Stimulated activated CD4-positive, alpha-beta T cell treated with anti-CD3 and anti-CD28 coated beads, Interleukin-12 subunit alpha, Interleukin-12 subunit beta, amount 100 ng/mL, for 48 hours (primary cell): ENCODE measurements at places on chromosomes 16 and 17.
A peak's percentile ranks its signal among the peaks of the same experiment; 100 is the strongest.

DNA sequence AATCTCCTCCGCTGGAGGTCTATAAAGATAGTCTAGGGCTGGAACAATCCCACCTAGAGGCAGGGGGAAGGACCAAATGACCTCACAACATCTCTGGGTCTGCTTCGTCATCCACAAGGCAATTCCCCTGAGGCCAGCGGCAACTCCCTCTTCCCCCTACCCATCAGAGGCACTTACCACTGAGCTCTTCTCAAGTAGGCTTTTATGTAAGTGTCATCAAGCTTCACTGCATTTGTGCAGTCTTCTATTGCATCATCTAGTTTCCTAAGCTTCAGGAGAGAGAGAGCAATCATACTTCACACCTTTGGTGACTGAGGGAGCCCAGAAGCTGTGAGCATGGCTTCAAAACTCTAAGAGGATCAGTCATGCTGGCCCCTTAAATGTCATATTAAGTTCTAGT lies 21.0 kb downstream of the CNP start:
- DNase-seq: no peak

DNA sequence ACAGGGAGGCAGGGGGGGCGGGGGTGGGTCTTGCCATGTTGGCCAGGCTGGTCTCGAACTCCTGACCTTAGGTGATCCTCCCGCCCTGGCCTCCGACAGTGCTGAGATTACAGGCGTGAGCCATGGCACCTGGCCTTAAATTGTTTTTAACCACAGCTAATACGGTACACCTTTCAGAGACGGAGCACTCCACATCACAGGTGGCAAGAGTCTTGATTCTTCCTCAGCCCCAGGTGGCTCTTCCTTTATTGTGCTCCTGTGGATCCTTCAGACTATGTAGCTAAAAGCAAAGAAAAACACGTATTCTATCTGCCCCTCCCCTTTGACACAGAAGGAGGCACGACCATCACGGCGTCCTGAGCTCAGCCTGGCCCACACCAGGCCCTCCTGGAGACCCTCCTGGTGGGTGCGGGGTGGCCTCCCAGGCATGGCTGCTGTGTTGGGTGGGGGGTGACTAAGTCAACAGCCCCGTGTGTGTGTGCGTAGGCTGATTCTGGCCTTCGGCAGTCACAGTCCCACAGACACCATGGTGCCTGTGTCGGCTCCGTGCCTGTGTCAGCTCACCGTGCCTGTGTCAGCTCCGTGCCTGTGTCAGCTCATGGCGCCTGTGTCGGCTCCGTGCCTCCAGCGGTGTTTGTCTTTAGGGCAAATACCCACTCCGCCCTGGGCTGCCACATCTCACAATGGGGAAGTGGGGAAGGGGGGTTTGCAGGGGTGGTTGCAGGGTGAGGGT lies 10.8 kb upstream of the SECTM1 start:
- DNase-seq: no peak

DNA sequence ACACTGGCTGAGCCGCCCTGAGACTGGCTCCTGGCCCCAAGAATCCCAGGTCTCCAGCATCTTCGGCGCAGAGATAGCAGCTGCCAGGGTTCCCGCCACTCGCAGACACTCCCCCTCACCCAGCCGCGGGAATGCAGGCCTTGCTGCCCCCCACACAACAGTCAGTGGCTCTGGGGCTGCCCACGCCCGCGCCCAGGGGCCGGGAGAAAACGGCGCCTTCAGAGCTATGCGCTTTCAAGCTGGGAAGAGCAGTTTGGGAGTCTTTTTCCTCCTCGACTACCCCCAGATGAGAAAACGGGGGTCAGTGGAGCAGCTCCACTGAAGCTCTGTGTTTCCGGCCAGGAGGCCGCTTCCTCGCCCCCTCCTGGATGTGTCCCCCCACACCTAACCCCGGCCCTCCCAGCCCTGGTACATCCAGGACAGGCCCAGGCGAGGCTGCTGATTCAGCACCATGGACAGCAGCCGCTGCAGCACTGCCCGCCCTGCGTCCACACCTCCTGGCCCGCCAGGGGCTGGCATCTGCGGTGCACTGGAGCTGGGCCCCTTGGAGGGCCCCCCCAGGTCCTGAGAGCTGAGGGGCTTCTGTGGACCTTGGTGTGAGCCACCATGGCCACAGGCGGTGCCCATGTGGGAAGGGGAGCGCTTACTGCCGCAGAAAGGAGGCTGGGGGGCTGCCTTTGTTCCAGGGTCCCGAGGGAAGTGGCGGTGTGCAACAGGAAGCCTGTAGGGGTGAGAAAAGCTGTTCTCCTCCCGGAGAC lies 35.7 kb downstream of the CACNA1H start:
- no peak for DNase-seq

- no peak for DNase-seq
These were observed 18.3 kb upstream of the GNA13 start for GRCh38 chr17:65074778-65075250.

DNA sequence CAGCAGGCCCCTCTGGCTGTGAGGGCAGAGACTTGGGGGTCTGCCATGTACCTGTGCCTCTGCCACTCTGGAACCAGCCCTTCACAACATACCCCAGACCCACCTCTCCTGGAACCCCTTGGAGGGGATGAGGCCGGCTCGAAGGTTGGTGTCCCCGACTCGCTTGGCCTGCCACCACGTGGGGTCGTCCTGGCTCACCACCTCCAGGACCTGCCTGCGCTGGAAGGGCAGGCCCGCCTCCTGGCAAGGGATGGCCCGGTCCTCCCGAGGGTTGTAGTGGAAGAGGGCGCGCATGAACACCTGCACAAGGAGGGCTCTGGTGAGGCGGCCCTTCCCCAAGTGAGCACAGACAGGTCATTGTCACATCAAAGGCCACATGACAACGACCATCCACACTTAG lies 12.2 kb downstream of the MPP3 start:
- no peak for DNase-seq

DNA sequence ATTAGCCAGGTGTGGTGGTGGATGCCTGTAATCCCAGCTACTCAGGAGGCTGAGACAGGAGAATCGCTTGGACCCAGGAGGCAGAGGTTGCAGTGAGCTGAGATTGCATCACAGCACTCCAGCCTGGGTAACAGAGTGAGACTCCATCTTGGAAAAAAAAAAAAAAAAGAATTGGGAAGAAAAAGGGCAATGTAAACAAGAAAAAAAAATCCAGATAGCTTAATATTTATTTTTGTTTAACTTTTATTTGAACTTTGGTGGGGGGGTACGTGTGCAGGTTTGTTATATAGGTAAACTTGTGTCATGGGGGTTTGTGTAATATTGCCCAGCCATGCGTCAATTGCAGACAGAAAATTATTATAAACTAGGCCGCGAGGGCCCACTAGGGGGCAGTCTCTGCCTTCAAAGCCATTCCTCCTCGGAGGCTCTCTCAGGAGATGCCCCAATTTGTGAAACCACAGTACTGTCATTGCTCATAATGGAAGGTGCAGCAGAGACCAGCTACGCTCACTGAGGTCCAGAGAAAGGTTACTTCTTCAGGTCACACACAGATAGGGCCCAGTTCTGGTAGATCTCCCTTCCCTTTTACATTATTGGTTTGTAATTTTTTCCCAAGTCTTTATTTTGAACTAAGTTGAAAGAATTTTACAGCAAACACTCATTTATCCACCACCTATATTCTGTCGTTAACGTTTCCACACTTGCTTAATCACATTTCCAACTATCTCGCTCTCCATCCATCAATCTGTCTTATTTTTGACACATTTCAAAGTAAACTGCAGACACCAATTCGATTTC lies 206.2 kb downstream of the PRKCB start:
- DNase-seq: peak; percentile 75

GRCh38 chr17:80133626-80133970 lies 13.3 kb downstream of the EIF4A3 start:
- DNase-seq: no peak

GRCh38 chr16:57411362-57411976 lies 6.9 kb downstream of the CCL17 start:
- no peak for DNase-seq

- DNase-seq: peak; percentile 83
These were observed 3.9 kb downstream of the ITGA2B start for GRCh38 chr17:44385287-44386181.

DNA sequence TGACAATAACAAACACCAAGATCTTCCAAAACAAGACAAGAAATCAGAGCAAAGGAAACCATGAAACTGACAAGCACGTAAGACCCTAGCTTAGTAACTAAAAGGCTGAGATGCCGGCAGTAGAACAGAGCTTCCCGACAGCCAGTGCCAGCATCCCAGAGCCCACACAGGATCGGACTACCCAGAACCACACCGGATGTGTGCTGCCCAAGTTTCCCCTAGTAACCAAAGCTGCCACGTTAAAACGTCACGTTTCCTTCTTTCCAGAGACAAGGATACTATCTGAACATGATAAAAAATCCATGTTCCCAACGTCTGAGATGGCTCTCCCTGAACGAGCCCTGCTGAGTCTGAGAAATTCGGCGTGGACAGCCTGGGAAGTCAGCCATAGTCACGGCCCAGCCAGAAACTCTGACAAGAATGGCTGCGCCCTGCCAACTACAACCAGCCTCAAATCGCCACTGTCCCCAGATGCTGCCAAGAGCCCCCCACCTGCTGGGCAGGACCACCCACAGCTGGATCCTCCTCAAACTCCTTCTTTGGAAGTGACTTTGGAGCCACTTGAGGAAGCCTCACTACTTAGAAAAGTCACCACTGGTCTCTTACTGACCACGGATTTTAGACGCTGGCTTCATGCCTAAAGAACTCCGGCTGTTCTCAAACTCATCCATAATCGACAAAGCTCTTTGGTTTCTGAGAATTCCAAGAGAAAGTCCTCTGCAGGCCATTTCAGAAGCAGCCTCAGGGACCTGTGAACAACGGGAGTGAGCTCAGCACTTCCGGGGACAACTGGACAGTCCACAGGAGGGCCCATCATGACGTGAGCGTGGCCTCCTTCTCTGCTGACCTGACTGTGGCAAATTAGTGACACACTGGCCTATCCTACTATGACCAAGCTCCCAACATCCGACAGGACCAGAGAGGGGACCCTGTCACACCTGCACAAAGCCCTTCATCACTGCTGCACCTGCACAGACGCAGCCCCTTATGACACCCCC lies 16.7 kb downstream of the CCDC57 start:
- no peak for DNase-seq

DNA sequence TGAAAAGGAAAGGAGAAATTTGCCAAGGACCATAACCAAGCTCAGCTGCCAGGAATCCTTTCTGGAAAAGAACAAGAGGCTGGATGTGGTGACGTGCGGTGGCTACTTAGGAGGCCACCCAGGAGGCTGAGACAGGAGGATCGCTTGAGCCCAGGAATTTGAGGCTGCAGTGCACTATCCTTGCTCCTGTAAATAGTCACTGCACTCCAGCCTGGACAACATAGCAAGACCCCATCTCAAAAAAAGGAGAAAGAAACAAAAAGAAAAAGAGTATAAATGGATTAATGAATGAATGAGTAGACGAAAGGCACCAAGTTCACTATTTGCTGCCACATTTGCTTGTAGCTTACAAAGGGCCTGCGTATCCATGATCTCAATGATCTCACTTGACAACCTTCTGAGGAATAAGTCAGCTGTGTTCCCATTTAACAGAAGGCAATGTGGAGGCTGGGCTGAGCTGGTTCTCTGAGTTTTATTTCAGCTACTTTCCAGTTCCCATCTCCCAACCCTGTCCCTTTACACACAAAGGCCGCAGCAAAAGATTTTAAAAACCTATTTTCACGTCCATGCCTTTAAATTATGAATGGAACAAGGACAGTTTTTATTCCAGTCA lies 29.8 kb downstream of the ARSG start:
- no peak for DNase-seq

- no peak for DNase-seq
These were observed 83.3 kb downstream of the NLK start for GRCh38 chr17:28125526-28126378.

DNA sequence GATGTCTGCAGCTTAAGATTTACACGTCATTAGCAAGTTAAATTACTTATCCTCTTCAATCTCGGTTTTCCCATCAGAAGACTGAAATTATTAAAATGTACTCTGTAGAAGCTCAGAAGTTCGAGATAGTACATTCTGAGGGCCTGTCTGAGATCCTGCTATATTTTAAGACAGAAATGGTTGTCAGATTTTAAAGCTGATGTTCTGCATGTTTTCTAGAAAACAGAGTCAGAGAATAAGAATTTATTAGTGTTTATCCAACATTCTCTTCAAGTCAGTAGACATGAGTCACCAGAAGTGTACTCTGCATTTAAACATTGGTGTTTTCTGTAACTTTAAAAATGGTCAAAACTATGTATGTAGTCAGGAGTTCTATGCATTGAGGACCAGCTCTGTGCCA lies 155.2 kb upstream of the MYOCD start:
- no peak for DNase-seq

DNA sequence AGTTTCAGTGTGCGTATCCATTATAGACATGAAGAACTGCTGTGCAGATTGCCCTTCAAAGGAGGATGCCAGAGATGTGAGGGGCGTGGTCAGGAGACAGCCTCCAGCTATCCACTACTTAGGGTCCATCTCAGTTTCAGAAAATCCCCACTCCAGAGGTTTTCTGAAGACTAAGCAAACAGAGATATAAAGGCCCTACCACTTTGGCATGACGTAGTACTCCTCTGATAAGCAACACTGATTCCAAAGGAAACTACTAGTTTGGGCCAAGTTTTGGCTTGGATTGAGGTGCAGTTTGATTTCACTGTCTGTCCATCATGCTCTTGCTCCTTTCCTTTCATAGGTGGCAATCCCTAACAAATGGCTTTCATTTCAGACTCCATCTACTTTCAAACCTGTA lies 228.7 kb downstream of the CDH8 start:
- no peak for DNase-seq

DNA sequence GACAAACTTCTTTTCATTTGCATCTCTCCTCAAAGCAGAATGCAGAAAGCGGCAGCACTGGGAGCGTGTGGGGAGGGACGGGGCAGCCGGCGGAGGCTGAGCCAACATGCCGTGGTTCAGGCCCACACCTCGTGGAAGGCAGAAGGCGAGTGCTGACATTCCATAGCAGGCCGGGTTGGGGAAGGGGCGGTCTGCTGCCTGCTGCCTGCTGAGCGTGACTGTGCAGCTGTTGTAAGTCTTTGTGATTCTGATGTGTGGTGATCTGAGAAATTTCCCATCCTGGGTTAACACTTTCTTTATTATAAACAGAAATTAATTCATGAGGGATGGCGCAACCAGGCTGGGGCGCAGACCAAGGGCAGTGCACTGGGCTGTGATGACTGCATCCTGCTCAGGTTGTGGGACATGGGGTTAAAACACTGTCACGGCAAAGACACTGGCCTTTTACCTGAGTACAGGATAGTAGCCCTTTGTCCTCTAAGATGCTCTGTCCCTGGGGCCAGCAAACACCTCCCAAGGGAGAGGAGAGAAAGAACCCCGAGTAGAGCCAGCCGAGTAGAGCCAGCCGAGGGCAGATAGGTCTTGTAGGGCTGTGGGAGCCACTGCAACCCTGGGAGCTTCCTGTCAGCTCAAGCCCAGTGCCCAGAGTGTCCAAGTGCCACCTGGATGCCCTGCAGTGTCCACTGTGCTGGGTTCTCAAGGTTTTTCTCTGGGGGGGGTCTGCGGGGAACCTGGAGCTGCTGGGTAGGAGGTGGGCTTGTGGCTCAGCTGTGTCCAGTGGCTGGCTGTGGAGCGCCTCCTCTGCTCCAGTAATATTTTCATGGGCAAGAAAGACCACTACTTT lies 8.8 kb upstream of the DNASE1 start:
- no peak for DNase-seq
